Activated CD4-positive, alpha-beta T cell treated with anti-CD3 and anti-CD28 coated beads for 36 hours (primary cell): ENCODE measurements at places on chromosomes 3 and 15. TPM values are rescaled to one million over a fixed set of nuclear protein-coding genes. Genes with fewer than 3 reads are reported as not detected.
A peak's percentile ranks its signal among the peaks of the same experiment; 100 is the strongest.

DNA sequence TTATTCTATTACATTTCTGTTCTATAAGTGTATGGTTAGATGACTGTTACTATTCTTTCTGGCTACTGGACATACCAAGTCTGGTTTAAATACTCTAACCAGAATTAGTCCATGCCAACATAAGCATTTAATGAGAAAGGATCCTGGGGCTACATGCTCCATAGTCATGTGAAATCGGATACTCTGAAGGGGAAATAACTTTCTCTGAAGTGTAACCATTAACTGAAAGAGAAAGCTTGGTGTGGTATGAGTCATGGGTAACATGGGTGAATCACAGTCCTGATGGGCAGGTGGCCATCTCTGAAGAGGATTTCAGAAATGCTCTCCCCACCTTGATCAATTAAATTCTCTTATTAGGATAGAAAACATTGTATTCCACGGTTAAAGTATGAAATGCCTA is 69.4 kb downstream of the FHIT start:
- peak; percentile 24 for DNase-seq

DNA sequence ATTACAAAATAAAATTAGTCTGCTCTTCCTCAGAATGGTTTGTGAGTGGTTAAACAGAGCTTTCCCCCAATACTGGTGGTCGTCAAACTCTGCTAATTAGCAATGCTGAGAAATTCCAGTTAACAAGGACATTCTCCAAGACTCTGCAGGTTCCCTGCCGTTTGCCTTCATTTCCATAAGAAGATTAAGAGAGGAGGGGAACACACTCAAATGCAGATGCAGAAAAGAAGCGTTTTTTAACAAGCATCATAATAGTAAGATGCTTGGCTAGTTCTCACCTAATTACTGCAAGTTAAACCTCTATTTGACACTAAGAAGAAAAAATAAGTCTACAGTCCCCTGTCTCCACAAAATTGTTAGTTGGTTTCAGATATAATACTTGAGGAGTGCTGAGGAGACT is 3.7 kb upstream of the SOX2 start:
- DNase-seq: no peak

- no peak for DNase-seq
Observed at GRCh38 chr3:125011941-125012340, 43.9 kb downstream of the HEG1 start.

The SCN11A gene
- total RNA-seq: 0.07 TPM
